ENCODE measurements at places on chromosomes 1 and 21. TPM values are rescaled to one million over a fixed set of nuclear protein-coding genes. Genes with fewer than 3 reads are reported as not detected.

Gene SLC16A4
- total RNA-seq = 1.9 TPM

DNA sequence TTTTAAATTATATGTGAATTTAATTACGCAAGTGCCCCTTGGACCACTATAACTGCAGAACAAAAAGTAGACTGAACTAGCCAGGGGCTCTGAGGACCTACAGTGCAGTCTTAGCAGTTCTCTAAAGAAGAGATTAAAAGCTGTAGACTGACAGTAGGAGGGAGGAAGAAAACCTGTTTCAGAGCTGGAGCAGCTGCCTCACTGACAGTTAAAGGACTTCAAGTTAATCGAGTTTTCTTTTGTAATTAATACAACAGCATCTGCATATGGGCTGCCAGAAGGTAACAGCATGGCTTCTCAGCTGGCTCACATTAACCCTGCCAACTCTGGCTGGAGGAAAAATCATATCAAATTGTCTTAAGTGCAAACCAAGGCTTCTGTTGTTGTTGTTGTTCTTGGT is 19.9 kb downstream of the DSTYK start:
- no peak for DNase-seq

DNA sequence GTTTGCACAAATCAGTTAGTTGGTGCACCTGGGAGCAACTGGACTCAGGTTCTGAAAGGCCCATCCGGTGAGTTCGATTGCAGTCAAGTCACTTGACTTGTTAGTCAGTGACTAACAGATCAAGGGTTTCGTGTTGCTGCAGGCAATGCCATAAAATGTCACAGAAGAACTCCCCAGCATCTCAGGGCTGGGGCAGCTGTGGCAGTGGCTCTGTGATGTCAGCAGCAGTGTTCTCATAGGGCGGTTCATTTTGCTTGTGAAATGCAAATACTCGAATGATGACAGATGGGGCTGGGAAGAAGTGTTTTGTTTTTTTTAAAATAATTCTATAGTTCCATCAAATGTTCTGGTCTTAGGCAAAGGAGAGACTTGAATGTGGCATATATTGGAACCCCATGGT is 287.8 kb downstream of the LMX1A start:
- DNase-seq = no peak

Gene OR2T33
- total RNA-seq = not detected

DNA sequence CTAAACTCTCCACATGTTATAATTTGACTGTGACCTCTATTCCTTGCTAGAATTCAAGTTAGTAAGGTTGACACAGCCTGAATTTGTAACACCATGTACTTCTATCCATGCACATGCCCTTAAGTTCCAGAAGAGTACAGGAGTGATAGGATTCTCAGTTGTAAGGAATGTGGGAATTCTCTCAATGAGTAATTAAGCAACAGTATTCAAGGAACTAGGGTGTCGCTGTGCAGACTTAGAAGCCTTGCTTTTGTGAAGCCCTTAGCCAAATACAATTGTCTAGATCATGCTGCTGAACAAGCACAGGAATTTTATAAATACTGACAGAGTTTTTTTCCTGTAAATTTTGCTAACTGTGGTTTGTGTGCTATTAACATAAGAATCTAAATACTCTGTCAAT is 276.3 kb upstream of the PTBP2 start:
- DNase-seq = no peak

DNA sequence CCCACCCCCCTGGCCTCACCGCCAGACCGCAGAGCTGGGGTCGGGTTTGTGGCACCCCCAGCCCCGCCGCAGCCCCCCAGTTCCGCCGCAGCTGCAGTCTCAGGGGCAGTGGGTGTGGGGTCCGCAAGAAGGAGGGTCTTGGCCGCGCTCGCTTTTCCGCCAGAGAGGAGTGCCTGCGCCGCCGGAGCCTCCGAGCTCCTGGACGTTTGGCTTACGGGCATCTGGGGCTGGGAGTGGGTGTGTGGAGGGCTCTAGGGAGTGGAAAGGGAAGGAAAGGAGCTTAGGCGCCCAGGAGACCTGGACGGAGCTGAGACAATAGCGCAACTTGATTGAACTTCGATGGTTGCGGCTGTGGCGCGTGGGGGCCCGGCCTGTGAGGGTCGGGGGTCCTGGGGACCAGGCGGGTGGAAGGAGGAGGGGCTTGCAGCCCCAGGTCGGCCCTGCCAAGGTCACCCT is 88.8 kb upstream of the IPO9 start:
- DNase-seq = no peak

All from suprapubic skin (tissue), 4 donors.